Activated T-cell treated with anti-CD3 and anti-CD28 coated beads for 4 hours (primary cell): ENCODE measurements at places on chromosomes 11 and 22.

- no peak for DNase-seq
Measured at GRCh38 chr11:120219232-120219937, 8.6 kb downstream of the OAF start.

GRCh38 chr11:87325490-87325872, 287.7 kb downstream of the TMEM135 start:
- no peak for DNase-seq

- no peak for DNase-seq
Measured at GRCh38 chr11:109076870-109077269, 345.1 kb upstream of the C11orf87 start.

- DNase-seq = no peak
Measured at GRCh38 chr11:121645001-121645400, 192.2 kb upstream of the SORL1-AS1 start.

DNA sequence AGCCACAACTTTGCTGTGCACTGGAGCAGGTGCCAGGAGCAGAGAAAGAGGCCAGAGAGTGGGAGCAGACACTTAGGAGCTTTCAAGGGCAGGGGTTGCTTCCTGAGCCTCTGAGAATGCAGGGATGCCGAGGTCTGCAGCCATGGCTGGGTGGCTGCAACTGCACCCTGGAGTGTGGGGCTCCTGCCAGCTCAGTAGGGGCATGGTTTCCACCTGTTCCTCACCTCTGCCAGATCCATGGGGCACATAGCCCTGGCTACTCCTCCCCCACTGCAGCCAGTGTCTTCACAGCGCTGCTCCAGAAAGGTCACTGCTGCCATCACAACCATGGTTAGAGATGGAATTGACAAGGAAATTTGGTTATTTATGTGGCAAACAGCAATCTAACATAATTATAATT, 404.8 kb downstream of the CNTN5 start:
- DNase-seq = no peak

DNA sequence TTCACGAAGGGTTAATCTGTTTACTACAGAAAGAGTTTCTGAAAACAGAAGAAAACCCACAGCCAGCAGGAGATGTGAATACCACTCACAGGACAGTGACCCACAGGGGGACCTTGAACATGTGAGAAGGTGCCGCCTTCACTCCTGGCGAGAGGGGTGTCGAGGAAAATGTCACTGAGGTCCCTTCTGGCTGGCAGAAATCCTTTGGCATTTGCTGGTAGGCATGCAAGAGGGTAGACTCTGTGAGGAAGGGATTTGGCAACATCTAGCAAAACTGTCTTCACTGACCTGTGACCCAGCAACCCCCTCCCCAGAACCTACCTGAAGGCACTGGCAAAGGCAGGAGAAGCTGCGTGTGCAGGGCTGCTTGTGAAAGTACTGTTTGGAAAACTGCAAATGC, 8.6 kb downstream of the KCNQ1 start:
- DNase-seq = no peak

GRCh38 chr11:81573367-81573766, 1160.3 kb downstream of the FAM181B start:
- no peak for DNase-seq

DNA sequence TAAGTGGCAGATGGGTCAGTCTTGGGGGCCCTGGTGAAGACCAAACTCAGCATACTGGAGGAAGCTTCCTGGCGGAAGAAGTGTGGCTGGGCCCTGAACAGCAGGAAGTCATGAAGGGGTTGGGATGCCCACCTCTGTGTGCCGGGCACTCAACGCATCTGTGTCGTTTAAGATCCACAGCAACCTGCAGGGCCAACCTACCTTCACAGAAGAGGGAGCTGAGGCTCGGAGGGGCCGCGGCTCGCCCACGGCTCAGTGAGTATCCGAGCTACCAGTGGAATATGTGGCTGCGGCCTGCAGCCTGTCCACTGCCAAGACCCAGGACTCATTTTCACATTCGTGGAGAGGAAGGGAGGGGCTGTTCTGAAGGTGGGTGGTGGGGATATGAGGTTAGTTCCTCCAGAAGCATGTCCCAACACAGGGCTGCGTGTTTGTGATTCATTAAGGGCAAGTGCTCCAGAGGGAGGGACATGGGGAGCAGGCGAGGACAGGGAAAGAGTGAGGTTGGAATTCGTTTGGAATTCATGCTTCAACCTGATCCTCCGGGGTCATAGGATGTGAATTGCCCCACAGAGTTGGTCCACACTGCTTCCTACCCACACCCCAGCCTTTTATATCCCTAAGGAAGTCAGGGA, 99.6 kb downstream of the MPPED1 start:
- DNase-seq = no peak

DNA sequence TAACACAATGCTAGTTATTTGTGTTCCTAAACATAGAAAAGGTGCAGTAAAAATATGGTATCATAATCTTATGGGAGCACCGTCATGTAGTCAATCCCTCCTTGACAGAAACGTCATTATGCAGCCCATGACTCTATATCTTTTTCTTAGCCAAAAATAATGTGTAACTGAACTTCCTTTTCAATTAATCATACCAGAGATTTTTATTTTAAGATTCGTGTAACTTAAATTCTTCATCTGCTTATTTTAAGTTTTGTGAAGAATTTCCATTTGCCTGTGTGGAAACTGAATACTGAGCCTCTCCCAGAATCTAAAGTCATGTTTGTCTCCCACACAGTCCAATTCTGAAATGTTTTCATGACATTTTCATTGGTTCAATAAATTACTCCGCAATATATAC, 699.1 kb downstream of the KCNA4 start:
- DNase-seq = no peak

GRCh38 chr11:104772806-104773241, 125.4 kb downstream of the CASP12 start:
- DNase-seq = no peak

DNA sequence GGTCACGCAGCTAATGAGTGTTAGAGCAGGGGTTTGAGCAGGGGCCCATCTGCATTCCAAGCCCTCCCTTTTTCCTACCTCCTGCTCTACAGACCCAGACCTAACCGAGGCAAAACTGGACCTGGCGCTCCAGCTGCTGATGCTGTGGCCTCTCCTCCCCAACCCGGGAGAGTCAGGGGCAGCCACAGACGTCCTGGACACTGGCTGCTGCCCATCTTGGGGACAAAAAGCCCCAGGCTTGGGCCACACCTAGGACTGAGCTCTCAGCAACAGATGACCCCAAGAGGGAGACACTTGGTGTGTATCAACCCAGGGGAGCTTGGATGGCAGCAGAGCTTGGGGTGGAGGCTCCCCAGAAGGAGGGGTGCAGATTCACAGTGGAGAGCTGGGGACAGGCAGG, 172.6 kb downstream of the ST3GAL4 start:
- DNase-seq = no peak

- DNase-seq = peak; percentile 91
Measured at GRCh38 chr11:65111744-65112545, at the start of gene TM7SF2. Gene TM7SF2, plus strand, starts transcription at chr11:65111872. Its CDS starts 144 bp downstream, at chr11:65112016.
